ENCODE measurements at places on chromosomes 2 and 18. TPM values are rescaled to one million over a fixed set of nuclear protein-coding genes. Genes with fewer than 3 reads are reported as not detected.

- no peak for DNase-seq
Measured at GRCh38 chr2:85254540-85255300, 73.1 kb downstream of the TGOLN2 start.

DNA sequence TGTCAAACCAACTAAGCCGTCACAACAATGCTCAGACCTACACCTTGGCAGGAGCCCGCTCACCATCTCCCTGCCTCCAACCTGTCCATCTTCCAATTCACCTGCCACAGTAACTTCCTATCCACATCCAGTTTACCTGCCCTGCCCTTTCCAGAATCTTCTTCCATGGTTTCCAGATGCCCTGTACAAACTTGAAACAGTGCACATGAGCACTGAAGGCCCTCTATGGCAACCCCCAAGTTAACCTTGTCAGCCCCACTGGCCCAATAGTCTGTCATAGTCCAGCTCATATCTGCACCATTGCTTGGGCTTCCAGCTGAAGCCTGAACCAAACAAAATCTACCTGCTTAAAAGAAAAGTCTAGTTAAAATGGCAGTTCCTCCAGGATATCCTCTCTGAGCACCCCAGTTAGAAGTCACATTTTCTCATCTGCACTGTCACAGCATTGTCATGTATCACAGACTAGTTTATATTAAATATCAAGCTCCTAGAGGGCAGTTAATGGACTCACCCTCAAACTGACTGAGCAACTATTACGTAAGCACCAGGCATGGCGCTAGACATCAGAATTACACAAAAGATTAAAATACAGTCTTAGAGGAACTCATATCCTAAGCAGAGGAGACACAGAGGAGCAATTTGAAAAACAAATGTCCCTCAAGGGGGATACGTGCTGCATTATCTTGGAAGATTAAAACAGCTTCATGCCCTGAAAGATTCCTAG, 11.6 kb downstream of the NFE2L2 start:
- DNase-seq: no peak

GRCh38 chr2:190342611-190343010, 778 bp upstream of the INPP1 start:
- no peak for DNase-seq

DNA sequence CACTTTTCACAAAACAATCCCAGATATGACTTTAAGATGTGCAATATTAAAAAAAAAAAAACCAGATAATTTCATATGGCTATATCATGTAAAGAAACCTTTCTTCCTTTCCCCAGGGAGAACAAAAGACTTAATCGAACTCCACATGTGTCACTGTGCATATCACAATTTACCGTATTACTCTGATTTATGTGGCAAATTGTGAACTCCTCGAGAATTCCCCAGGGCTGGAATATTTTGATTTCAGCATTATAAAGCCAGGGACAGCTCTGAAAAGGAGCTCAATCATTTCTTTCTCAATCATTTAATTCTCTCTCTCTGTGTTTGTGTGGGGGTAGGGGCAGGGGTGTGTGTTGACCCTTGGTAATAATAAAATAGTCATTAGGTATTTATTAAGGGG, 165.8 kb downstream of the TDRD15 start:
- DNase-seq: no peak

AOX1 gene
- total RNA-seq: 57.2 TPM

KLF7 gene
- 28.5 TPM for total RNA-seq

- no peak for DNase-seq
Measured at GRCh38 chr2:25473131-25473530, 131.4 kb upstream of the DNMT3A start.

DNA sequence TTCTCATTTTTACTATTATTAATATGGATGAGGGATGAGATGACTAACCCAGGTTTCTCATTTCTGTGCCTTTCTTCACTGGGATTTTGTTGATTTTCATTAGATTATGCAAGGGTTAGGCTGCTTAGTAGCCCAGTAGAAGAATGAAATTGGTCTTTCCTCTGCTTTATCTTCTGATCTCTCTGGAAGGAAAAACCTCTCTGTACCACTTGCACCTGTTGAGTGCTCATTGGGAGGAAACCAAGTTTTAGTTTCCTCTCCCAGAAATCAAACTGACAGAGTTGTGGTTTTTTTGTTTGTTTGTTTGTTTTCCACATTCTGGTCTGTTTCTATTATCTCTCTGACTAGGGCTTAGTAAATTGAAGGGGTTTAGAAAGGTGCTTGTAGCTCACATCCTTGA, 60.8 kb downstream of the KIAA1328 start:
- no peak for DNase-seq

ACMSD gene
- total RNA-seq: not detected

DNA sequence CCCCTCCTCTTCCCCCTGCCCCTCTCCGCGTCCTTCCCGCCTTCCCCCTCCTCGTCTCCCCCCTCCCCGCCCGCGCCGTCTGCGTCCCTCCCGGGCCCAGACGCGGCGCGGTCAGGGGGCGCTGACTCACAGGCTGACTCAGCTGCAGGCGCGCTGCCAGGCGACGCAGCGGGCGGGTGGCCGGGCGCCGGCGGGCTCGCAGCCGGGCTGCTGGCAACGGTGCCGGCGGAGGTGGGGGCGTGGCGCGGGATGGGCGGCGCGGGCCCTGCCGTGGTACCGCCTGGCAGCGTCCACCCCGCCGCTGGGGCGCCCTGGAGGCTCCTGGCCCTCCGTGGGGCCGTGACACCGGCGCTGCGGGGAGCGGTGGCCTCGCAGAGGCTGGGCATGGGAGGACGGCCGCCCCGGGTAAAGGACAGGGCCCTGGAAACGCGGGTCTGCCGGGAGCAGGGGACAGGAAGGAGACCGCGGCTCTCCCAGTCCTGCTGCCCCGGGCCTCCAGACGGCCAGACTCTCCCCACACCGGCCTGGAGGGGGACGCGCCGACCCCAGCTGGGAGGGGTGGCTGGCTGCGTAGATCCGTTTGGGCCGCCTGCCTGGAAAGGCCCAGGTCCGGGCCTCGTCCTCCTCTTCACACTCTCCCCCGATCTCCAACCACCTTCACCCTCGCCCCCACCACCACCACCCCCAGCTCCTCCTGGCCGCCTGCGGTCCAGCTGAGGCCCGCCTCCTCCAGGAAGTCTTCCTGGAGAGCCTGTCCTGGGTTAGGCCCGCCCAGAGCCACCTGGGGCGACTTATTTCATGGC, 10.0 kb upstream of the PROC start:
- peak; percentile 85 for DNase-seq

TMEFF2 gene
- 1.4 TPM for total RNA-seq

RAPGEF4 gene
- 3.2 TPM for total RNA-seq

KLHL14 gene
- total RNA-seq: not detected

DNA sequence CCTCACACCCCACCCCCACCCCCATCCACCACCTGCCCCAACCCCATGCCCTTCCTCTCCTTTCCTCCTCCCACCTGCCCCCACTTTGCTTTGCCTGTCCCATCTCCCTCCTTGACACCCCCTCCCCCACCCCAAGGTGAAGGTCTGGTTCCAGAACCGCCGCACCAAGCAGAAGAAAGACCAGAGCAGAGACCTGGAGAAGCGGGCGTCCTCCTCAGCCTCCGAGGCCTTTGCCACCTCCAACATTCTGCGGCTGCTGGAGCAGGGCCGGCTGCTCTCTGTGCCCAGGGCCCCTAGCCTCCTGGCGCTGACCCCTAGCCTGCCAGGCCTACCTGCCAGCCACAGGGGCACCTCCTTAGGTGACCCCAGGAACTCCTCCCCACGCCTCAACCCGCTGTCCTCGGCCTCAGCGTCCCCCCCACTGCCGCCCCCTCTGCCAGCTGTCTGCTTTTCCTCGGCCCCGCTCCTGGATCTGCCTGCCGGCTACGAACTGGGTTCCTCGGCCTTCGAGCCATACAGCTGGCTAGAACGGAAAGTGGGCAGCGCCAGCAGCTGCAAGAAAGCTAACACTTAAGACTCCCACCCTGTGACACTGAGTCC, 3.0 kb upstream of the ATP6V1B1 start:
- no peak for DNase-seq

DNA sequence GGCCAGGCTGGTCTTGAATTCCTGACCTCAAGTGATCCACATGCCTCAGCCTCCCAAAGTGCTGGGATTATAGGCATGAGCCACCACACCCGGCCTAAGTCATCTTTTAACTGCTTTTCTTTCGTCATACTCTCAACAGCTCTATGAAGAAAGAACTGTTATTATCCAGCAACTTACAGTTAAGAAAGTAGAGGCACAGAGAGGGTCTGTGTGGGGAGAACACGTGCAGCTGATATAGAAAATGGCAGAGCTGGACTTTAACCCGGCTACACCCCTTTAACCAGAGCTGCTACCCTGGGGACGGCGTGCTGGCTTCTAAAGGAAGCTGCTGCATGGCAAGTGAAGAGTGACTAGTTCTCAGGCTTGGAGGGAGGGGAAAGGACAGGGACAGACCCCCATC, 25.5 kb downstream of the IGFBP2 start:
- DNase-seq: no peak

DNA sequence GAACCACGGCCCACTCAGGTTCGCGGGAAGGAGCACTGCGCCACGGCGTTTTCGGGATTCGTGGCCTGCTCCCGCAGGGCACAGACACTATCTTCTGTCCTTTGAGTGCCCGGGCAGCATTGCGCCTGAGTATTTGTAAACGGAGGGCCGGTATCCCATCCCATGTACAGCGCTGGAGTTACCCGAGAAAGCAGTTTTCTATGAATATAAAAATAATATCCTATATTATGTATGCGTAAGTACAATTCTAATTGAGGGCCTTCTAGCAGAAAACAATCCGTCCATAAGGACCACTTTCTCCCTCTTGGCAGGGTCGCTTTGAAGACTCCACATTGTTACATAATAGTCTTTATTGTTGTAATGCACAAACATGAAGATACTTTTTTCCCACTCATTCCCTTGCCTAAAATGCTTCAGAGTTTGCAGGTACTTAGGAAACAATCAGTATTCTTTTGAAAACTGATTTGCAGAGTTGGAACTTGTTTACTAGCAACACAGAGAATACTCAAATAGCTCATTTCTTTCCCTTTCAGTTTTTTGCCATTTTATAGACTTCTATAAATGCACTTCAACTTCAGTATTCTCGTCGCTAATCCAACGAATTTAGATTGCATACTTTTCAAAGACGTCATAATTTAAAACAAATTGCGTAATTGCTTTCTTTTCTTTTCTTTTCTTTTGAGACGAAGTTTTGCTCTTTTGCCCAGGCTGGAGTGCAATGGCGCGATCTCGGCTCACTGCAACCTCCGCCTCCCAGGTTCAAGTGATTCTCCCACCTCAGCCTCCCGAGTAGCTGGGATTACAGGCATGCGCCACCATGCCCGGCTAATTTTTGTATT, 1.0 kb upstream of the REV1 start:
- DNase-seq: no peak

OTOF gene
- not detected for total RNA-seq

- DNase-seq: no peak
Measured at GRCh38 chr2:70709275-70710037, 58.5 kb downstream of the ADD2 start.

GALR1 gene
- total RNA-seq: not detected

DNA sequence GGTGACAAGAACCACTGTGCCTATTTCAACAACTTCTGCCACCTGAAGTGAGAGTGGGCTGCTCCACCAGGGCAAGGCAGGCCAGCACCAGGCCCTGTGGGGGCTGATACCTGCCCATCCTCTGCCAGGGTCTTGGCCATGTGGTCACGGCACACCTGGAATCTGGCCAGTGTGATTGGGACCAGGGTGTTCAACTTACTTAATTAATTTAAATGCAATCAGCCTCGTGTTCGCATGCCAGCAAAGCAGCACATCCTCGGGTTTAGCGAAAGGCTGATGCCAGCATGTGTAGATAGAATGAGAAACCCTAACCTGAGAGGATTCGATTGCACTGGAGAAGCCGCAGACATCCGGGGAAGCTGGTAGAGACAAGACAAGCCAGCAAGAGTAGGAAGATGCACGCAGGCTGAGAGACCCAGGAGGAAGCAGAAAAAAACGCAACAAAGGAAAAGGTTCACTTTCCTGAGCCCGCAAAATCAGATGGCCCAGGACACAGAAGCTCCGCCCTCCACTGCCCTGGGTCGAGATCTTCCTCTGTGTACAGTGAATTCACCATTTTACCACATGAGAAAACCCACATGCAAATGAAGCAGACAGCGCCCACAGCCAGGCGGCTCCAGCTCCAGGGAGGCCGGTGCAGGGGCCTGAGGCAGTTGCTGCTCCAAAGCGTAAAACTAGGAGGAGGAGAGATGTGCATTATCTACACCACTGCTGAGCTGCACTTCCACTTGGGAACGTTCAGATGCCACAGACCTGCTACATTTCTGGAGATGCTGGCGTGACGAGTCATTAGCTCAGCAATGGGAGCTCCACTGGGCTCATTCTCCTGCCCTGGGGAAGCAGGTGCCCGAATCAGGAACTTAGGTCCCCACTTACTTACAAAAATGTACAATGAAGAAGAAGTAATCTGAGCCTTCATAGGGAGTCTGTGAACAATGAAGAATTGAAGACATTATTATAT, 92.1 kb downstream of the TMEM18 start:
- no peak for DNase-seq

SH3RF3 gene
- total RNA-seq: 3.4 TPM

DNA sequence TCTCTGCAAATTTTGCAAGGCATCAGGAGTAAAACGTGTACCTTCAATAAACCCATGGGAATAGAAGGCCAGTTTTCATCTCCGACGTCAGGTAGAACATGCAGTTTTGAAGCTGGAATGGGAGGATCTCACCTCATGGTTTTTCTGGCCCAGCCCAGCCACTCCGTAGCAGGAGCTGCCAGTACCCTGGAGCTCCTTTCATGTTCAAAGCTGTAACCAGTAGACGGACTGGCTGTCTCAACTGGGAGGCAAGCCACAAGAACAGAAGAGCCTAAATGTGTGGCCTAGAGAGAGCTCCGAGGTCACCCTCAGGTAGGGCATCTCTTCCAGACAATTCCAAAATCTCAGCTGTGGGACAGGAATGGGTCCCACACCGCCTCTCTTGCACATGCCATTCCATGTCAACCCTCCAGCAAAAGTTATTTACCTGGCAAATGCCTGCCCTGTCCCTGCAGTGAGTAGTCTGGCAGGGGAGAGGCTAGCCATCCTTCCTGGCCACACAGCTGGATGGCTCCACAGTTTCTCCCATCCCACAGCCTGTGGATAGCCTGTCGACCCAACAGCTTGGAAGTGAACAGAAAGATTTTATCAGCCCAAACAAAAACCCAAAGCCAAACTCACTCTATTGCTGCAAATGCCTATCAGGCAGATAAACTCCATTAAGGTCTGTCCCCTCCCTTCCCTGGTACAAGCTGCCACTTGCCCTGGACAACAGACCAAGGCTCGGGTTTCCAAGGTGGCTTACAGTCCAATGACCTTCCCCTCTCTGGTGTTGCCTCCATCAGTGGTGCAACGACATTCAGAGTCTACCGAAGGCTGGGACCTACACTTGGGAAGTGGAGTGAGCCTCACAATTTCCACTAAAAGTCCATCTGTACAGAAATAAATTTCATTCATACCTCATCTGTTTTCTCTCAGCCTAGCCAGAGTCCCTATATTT, 27.8 kb downstream of the CRACDL start:
- no peak for DNase-seq

DNA sequence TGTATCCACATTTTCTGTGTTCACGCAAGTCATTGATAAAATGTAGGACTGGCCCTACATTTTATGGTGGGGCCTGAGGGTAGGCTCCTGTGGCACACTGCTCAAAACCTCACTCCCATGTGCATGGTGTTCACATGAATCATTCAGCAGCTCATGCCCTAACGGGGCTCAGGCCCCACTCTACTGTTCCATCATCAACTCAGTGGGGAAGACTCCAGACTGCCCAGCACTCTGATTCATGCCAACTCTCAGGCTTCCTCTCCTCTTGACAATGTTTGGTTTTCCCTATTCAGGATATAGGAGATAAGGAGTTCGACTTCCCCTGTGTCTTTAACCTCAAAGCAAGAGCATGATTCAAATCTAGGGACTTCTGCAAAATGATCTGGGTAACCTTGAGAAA, 92.0 kb upstream of the BOD1L2 start:
- no peak for DNase-seq

- no peak for DNase-seq
Measured at GRCh38 chr2:134634054-134634753, 84.6 kb downstream of the TMEM163 start.

Data from IMR-90 (cell line).